Kasumi-1 (cell line): ENCODE measurements at places on chromosomes 5 and 9.

- no peak for DNase-seq
Measured at GRCh38 chr5:61659221-61659696, 327.2 kb downstream of the ZSWIM6 start.

DNA sequence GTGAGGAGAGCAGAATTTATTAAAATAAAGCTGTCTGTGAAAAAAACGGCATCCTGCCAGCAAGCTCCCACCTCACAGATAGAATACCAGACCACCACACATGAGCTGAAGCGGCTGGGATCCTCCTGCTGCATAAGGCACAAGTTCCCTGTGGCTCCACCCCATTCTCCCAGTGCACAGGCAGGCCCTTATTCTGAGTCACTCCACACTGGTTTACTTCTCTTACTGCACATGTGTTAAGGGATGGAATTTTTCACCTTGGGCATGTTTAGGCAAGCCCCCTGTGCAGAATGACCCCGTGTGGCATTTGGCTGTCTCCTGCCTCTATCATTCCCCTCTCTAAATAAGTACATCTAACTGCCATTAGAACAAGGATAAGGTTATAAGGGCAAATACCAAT, 115.0 kb upstream of the ELAVL2 start:
- DNase-seq, result no peak

- no peak for DNase-seq
Measured at GRCh38 chr5:64323591-64323990, 157.9 kb downstream of the RNF180 start.

DNA sequence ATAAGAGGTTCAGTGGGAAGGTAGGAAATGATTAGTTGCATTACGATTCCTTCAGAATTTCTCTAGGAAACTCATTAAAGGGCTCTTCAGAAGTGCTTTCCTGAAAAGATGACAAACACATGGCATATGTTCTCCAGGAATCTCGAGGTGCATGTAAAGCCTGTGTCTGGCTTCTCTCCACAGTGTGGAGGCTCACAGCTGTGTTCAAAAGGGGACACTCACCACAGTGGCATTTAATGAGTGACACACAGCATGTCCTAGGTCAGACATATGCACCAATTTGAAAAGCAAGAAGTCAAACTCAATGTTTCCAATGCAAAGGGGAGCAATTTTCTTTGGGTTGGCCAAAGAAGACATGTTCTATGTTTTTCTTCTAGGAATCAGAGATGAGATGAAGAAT, 976.9 kb downstream of the MAT2B start:
- DNase-seq, result no peak

DNA sequence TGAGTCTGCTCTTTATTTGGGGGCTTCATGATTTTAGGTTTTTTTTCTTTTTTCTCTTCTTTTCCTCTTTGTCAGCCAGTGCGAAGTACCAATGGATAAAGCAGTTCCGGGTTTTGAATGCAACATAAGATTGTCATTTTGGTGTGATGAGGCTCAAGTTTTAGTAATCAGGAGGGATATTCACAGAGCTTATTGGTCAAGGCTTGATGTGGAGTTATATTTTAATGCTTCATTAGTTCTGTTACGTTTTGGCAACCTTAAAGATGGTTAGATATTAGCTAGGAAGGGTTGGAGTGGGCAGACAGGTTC, 1.4 kb downstream of the PIK3R1 start:
- DNase-seq, result peak; percentile 59

- DNase-seq, result no peak
Measured at GRCh38 chr5:115985802-115986757, 23.8 kb downstream of the LVRN start.

GRCh38 chr9:123727332-123727731, 202.6 kb downstream of the DENND1A start:
- no peak for DNase-seq

- DNase-seq, result no peak
Measured at GRCh38 chr5:82073179-82073578, 101.4 kb downstream of the ATG10 start.

DNA sequence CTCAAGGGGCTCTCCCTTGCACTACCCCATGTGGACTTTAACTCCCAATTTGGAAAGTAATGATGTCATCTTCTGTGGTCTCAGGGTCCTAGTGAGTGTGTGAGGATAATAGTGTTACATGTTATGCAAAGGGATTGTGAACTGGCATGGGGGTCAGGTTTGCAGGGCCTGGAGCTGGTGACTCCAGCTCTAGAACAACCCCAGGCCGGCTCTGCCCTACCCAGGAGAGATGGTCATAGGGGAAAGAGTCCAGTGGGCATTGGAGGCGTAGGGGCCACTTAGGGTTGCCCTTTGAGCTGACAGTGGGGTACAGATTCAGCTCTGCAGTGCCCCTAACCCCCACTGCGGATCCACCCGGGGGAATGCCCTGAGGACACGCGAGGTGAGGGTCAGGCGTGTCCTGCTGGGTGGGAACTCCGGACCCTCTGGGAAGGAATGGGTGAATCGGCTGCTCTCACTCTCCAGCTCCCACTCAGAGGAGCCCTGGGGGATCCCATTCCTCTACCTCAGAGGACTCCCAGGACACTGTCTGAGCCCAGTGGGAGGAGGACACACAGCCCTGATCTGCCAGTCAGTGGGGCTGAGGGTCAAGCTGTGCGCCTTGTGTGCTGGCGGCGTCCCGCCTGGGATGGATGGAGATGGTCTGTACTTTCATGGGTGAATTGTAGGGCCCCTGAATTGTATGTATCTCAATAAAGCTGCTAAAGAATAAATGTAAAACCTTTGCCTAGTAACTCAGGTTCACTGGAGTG, 2.5 kb upstream of the NKD2 start:
- DNase-seq, result no peak

DNA sequence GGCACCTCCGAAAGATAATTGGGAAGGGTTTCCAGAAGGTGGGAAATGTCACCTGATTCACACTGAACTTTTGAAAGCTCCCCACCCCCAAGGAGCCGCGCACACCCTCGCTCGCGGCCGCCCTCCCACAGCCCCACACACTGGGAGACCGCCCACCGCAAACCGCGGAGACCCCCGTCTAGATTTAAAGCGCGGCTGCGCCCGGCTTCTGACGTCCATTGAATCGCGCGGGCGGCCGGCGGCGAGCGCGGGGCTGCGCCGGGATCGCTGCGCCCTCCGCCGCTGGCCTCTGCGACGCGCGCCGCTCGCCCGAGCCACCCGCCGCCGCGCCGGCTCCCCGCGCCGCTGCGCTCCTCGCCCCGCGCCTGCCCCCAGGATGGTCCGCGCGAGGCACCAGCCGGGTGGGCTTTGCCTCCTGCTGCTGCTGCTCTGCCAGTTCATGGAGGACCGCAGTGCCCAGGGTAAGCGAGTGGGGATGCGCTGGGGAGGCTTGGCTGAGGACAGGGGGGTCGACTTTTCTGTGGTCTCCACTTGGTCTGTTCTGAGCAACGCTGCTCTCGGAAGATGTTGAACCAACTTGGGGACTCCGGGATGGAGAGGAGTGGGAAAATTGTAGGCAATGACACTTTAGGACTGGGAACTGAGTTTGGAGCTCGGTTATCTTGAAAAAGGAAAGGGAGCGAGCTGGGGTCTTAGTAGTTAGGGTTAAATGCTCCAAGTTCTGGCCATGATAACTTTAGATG, at the start of gene FST:
Gene FST, plus strand, starts transcription at position 214 of the 743 bp plus-strand sequence. Its CDS starts 163 bp downstream, at position 377.
- DNase-seq, result peak; percentile 4

GRCh38 chr5:67591491-67591890, 394.9 kb upstream of the CD180 start:
- DNase-seq, result no peak

- no peak for DNase-seq
Measured at GRCh38 chr9:136011703-136012496, 50.7 kb upstream of the UBAC1 start.

GRCh38 chr5:16787278-16787677, 148.8 kb downstream of the MYO10 start:
- no peak for DNase-seq

- DNase-seq, result no peak
Measured at GRCh38 chr9:115786321-115786720, 367.3 kb upstream of the PAPPA start.

GRCh38 chr9:86644675-86645034, 290.4 kb upstream of the TUT7 start:
- no peak for DNase-seq

DNA sequence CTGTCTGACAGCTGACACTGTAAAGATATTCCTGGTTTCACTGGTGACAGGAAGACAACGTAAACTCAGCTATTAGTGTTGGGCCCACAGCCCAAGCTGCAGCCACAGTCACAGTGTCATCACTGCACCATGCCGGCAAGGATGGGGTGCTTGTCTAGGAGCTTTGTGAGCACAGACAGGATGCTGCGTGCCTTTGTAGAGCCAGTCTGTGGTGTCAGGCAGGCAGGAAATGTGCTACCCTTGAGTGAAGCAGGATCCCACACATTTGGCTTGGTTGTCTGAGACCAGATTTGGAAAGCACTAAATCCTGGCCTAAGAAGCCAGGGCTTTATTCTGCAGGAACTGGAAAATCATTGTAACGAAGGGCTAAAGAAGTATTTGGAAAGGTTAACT, 121.6 kb upstream of the ADAMTS16 start:
- no peak for DNase-seq

GRCh38 chr5:14428302-14429081, 153.1 kb upstream of the OTULINL start:
- DNase-seq, result no peak

GRCh38 chr5:178808886-178809285, 50.9 kb upstream of the ZNF354B start:
- no peak for DNase-seq

DNA sequence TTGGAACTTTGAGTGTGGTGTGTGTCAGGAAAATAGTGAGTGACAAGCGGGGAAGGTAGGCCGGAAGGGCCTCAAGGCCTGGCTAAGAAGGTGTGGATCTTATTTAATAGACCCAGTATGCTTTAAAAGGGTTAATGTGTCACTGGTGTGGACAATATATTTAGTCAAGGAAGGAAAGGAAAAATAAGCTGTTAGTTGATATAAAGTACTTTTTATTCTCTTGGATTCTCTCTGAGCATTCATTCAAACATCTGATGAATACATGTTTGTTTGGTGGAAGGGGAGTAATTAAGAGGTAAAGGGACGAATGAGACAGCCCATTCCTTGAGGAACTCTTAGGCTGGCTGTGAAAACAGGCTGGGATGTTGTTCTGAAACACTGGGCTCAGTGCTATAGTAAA, 98.9 kb downstream of the MELK start:
- no peak for DNase-seq

GRCh38 chr5:143313298-143313852, 90.1 kb downstream of the NR3C1 start:
- DNase-seq, result no peak

DNA sequence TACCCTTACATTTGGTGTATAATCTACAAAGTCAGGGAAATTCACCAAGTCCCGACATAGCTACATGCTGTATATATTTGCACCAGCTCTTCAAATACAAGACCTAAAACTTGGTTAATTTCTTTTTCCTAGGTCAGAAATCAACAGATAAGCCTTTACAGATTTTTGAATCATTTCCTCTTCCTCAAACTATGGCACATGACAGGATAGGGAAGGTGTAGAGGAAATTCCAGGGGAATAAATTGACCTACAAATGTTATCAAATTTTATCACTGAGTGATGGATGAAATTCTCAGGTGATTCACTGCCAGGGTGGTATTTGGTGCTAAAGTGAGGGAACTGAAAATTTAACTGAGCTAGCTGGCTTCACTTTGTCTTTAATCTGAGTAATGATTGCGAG, 360.0 kb downstream of the BNC2 start:
- DNase-seq, result no peak

DNA sequence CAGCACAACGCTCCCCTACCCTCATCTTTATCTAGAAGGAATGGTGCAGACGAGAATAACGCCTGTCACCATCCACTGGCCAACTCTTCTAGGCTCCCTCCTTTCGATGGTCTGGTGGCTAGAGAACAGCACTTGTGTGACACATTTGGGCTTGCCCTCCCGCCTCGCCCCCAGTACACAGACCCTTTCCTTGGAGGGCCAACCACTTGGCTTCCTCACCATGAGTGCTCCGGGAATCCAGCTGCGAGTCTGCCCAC, 1.4 kb downstream of the GNAQ start:
- peak; percentile 58 for DNase-seq

GRCh38 chr5:121151534-121151933, 687.4 kb downstream of the PRR16 start:
- DNase-seq, result no peak

GRCh38 chr5:101045689-101046088, 142.6 kb upstream of the ST8SIA4 start:
- DNase-seq, result peak; percentile 57

- DNase-seq, result no peak
Measured at GRCh38 chr9:101229606-101230005, 155.2 kb downstream of the BAAT start.

- no peak for DNase-seq
Measured at GRCh38 chr5:76548525-76549229, 74.5 kb downstream of the F2RL2 start.

GRCh38 chr5:95731571-95732554, 727 bp downstream of the RHOBTB3 start:
- peak; percentile 47 for DNase-seq

GRCh38 chr5:180115326-180116076, 43.9 kb upstream of the RNF130 start:
- DNase-seq, result no peak

DNA sequence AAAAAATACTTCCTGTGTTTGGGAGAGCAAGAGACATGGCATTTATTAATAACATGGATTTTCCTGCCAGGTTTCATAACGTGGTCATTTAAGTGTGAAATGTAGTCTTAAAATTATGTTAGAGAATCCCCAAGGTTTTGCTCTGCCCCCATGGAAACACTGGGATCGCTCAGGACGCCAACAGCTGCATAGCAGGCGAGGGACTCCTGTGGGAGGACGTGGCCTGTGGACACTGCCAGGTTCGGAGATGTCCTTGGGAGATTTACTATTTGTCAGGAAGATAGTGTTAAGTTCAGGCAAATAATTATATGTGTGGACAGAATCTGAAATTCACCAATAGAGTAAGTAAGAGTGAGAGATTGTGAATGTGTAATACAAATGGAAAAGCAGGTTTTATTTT, 977 bp downstream of the BTNL9 start:
- DNase-seq, result no peak

DNA sequence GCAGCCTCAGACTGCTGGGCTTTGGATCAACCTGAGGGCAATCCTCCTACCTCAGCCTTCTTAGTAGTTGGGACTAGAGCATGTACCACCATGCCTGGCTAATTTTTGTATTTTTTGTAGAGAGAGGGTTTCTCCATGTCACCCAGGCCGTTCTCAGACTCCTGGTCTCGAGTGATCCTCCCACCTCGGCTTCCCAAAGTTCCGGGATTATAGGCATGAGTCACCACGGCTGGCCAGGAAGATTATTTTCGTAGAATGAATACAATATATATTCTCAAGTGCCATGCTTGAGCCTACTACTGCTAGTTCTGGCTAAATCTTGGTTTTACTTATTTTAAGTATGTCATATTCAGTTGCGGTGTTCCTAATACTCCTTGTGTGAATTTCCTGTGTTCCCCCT, 88.2 kb upstream of the CLINT1 start:
- no peak for DNase-seq

DNA sequence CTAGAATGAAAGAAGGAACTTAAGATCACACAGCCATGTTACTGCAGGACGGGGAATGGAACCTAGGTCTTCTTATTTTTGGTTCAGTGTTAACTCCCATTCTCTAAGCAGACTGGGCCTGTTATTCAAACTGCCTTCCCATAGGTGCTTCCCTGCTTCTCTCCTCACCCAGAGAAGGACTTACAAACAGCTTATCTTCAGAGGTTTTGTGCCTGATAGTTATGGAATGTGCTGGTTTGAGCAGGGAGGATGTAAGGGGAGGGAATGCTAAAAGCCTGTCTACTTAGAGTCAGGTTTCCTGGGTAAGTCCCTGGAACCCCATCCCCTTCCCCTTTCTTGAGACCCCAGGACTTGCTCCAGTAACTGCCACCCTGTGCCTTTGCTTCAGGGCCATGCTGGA, 4.2 kb upstream of the PSMD5 start:
- no peak for DNase-seq
